ENCODE measurements at places on chromosomes 11 and 22. TPM values are rescaled to one million over a fixed set of nuclear protein-coding genes. Genes with fewer than 3 reads are reported as not detected.

- DNase-seq, result no peak
Measured at GRCh38 chr22:44142421-44143104, 38.2 kb upstream of the PARVG start.

DNA sequence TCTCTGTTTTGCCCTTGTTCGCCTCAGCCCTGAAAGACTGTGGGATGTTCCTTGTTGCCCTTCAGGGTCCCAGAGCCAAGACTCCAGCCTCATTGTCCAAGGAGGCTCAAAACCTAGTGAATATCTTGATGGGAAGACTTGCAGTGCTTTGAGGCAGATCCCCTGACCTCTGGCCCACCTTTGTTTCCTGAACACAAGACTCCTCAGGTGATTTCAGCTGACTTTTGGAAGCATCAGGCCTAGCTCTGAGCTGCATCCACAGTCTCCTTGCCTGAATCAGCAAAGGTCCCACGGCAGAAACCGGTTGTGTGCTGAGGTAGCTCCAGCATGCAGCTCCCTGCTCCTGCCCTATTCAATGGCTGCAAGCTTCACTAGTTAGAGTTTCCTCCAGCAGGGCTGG lies 159.3 kb upstream of the B3GAT1 start:
- DNase-seq, result no peak

DNA sequence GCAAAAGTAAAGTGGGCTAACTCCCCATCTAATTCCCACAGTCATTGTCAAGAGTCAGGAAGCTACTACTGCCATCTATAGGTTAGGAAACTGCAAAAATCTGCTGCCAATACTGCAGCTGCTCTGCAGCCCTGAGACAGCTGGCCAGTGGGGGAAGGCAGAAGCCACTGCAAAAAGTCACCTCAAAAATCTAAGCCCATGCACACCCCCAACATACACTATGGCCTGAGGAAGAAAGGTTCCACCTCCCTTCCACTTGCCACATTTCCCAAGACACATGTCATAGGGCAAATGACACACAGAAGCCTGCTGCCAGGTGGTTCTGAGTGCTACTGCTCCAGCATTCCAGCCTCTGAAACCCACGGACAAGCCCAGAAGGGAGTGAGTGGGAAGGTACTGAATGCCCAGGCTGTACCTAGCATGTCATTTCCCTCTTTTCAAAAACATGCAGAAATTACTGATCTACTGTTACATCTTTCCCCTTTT lies 36.9 kb downstream of the DGCR2 start:
- DNase-seq, result no peak

GRCh38 chr22:27253108-27253902 lies 548.3 kb downstream of the MN1 start:
- DNase-seq, result no peak

GRCh38 chr11:15918212-15918611 lies 438.1 kb downstream of the SOX6 start:
- no peak for DNase-seq

DNA sequence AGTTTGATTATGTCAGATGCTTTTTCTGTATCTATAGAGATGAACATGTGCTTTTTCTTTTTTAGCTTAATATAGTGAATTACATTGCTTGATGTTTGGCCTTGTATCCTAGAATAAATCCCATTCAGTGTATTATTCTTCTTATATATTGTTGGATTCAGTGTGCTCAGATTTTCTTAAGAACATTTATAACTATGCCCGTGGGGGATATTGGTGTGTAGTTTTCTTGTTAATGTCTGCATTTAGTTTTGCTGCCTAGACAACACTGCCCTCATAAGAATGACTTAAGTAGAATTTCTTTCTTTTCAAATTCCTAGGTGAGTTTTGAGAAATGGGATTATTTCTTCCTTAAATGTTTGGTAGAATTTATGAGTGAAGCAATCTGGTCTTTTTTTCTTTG lies 98.5 kb downstream of the TMEM135 start:
- DNase-seq, result no peak

DNA sequence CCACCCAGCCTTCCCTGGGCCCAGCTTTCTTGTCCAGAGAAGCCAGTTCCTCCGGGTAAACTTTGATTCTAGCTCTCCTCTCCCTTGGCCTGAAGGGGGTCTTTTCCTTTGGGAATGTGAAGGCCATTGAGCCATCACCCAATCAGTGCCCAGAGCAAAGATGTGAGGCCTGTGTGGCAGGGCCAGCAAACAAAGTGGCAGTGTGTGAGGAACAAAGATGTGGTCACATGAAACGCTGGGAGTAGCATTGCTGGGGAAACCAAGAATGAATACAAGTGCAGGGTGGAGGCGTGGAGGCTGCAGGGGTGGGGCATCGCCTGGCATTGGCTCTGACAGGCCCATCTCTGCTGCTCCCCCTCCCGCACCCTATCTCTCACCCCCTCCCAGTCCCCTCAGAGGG lies 91.9 kb upstream of the BID start:
- no peak for DNase-seq

GRCh38 chr11:57325735-57326048 lies 940 bp upstream of the TNKS1BP1 start:
- DNase-seq, result peak; percentile 63

GRCh38 chr11:27705873-27706820 lies 5.9 kb upstream of the BDNF start:
- no peak for DNase-seq

DNA sequence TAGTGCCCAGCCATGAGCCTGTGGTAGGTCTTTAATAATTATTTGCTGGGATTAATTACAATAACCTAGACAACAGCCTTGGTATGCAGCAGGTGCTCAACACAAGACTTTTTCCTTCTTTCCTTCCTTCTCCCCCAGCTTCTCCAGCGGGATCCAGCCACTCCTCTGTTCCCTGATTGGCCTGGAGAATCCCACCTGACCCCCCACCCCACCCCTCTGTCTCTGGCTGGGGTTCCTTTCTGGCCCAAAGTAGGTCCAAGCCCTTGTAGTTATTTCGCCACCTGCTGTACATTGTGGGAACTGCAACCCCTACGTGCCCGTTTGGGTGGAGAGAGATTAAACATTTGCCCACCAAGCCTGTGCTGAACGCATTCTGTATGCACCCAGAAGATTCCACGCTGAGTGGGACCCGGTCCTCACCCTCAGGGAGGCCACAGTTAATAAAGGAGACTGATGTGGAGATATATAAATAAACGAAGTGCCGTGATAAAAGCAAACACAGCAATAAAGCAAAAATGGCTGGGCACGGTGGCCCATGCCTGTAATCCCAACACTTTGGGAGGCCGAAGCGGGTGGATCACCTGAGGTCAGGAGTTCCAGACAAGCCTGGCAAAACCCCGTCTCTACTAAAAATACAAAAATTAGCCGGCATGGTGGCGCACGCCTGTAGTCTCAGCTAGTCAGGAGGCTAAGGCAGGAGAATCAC lies 32.1 kb upstream of the DGKZ start:
- DNase-seq, result peak; percentile 59

DNA sequence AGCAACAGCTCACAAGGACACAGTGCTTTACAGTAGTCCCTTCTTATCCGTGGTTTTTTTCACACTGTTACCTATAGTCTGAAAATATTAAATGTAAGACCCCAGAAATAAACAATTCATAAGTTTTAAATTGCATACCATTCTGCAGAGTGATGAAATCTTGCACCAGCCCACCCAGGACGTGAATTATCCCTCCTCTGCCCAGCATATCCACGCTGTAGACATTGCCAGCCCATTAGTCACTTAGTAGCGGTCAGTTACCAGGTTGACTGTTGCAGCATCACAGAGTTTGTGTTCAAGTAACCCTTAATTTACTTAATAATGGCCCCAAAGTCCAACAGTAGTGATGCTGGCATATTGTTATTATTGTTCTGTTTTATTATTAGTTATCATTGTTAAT lies 3.6 kb downstream of the CLTCL1 start:
- DNase-seq, result no peak

GRCh38 chr11:102781676-102782075 lies 1.2 kb upstream of the MMP10 start:
- DNase-seq, result no peak

DNA sequence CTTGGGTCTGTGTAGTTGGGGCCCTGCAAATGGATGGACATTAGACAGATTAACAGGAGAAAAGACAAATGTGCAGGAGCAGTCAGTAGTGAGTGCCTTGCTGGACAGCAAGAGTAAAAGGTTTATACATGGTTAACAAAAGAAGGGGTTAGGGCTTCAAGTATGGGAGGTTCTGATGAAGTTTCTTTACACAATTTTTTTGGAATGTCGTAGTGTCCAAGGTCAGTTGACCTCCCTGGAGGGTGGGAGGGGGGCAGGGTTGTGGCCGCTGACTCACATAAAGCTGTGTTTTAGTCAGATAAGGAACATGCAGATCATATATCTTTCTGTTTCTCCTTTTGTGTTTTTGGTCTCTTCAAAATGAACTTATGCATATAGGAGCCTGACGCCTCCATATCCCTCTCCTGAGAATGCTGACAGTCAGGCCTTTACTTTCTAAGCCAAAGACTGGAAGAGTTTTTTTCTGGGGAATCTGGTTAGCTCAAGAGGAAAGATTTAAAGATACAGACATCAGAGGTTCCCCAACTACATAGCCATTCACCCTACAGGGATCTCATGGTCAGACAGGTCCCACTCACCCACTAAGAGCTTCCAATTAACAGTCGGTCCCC lies 134.3 kb downstream of the NECTIN1 start:
- no peak for DNase-seq

DNA sequence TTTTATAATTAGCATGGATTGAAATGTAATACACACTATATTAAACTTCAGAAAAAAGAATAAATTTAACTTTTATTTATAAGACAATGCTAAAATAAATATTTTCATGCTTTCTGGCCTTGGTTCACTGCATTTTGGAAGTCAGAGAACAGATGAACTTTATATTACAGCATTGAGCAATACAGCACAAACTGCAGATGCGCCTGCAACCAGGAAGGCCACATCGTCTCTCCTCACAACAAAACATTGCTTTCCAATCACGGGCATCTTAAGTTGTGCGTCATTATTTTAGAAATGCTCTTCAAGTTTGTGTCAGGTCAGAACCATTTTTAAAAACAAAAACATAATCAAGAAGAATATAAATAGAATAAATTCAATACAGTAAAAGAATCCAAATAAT lies 89.3 kb upstream of the CEP126 start:
- DNase-seq, result no peak

DNA sequence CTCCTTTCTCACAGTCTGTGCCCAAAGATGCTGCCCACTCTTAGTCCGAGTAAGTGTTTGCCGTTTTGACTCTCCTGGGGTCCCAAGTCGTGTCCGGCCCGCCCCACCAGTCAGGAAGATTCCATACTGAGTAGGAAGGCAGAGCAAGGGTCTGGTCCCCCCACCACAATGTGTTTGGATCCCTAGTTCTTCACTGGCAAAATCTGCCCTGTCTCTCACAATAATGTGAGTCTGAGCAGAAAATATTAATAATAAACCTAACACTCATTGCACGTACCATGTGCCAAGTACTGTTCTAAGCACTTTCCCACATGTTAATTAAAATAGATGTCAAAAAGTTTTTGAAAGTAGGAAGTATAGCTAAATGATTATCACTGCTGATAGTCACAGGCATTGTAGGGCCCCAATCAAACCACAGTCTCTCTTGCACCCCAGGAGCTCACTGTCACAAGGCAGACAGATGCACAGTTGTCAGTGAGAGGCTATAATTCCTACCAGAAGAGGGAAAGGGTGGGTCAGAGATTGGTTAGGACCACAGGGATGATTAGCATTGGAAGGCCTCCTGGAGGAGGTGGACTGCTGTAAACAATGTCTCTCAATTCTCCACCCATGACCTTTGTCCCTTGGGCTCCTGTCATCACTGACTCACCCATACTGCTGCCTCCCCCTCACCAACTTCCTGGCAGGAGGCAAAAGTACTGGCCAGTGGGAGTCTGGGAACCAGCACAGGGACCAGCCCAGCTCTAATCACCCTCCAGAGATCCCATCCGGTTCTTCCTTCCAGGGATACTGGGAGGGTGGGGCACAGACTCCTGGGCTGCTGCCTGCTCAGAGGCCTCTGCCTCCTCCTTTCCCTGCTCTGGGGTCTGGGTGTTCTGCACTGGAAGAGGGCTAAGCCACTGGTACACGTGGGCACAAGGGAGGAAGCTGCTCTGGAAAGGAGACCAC lies 1.0 kb upstream of the POLD4 start:
- peak; percentile 80 for DNase-seq

GRCh38 chr11:40388097-40388818 lies 1071.2 kb downstream of the LRRC4C start:
- DNase-seq, result no peak

DNA sequence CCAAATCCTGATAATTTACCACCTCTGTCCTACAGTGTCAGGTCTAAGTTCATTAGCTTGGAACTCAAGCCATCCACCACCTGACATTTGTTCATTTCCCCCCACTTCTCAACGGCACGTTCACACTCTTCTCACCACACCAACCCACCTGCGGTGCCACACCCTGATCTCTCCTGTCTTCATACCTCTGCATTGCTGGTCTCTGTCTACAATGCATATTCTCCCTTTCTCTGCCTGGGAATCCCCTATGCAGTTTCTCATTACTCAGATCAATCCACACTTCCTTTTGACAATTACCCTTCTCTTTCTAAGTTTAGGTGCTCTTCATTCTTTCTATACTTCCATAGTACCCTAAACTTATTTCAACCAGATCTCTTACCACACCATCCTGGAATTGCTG lies 20.4 kb upstream of the EMSY start:
- DNase-seq, result no peak

DNA sequence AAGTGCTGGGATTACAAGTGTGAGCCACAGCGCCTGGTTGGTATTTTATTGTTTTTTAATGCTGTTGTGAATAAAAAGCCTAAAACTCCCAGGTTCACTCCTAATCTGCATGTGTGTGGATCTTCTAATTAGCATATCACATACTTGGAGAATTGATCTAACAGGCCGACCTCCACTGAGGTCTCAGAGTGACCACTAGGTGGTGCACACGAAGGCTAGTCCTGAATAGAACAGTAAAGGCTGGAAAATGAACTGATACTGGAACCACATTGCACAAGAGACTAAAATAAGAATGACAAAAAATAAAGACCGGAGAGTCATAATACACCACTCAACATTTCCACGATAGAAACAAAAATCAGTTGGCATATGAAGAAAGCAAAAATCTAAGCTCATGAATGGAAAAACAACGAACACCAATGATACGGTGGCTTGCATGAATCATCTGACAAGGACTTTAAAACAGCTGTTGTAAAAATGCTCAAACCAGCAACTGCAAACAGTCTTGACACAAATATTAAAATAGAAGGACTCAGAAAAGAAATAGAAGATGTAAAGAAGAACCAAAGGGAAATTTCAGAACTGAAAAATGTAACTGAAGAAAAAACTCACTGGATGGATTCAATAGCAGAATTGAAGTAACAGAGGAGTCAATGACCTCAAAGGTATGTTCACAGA lies 19.2 kb downstream of the PIM3 start:
- DNase-seq, result peak; percentile 39

GRCh38 chr11:95253141-95253540 lies 22.1 kb upstream of the SESN3 start:
- no peak for DNase-seq

Gene DEPDC7
- total RNA-seq, result 0.84 TPM

Gene DUSP18
- 4.9 TPM for total RNA-seq

Gene SIPA1
- total RNA-seq, result 63.3 TPM

Gene OR52L1
- not detected for total RNA-seq

Gene USH1C
- not detected for total RNA-seq

Gene SLC25A22
- total RNA-seq, result 4.4 TPM

Gene TANGO2
- 95.0 TPM for total RNA-seq

Gene B4GALNT4
- total RNA-seq, result 1.9 TPM

Gene C1QTNF5
- total RNA-seq, result 19.8 TPM

Gene PIH1D2
- total RNA-seq, result 6.9 TPM

Gene ADAMTS15
- 17.0 TPM for total RNA-seq

All from heart left ventricle (tissue), 16 donors.